ENCODE measurements at places on chromosomes 7 and 10.

DNA sequence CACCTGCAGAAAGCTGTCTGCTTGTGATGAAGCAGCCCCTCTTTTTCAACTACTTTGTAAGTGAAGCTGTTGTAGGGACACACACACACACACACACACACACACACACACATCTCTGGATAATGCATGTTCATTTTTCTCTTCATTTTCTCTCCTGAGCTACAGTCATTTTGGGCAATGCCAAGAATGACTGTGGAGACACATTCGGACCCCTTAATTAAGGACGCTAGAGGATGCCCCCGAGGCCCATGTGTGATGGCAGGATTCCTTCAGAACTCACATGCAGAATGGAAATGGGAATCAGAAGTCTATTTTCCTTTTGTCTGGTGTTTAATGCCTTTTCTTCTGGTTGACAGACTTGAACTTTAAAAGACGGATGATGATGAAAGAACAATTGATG, 56.6 kb downstream of the CLRN3 start:
- no peak for DNase-seq

GRCh38 chr7:29879609-29880008, 73.3 kb downstream of the WIPF3 start:
- peak; percentile 60 for DNase-seq

DNA sequence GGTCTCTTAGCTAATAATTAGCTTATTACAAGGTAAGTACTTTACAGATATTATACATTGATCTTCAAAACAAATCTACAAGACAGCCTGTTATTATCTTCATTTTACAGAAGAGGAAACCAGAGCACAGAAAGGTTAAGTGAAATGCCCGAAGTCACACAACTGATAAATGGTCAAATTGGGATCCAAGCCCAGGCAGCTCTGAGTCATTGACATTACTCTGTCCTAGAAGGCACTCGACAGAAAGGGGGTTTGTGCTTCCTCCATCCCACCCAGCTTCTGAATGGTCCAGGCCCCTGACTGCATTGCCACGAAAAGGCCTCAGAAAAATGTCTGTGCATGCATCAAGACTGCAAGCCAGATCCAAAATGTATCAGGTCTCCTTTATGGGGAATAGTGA, 81.3 kb upstream of the ZNF438 start:
- no peak for DNase-seq

DNA sequence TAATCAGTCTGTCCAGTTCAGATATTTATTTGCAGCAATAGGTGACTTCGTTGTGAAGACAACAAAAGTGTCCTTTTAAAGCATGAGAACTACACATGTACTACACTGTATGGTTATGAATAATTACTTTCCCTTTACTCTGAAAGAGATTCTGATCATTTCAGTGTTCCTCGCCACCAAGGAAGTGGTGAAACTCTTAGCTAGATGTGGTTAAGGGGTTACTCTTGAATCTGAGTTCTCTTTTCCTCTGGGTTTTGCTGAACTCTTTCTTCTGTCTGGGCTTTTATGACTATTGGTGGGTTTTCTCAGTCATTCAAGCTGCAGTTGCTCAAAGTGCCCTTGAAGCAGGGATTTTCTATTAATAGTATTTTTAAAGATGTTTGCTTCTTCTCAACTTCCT, 127.9 kb upstream of the SEM1 start:
- no peak for DNase-seq

DNA sequence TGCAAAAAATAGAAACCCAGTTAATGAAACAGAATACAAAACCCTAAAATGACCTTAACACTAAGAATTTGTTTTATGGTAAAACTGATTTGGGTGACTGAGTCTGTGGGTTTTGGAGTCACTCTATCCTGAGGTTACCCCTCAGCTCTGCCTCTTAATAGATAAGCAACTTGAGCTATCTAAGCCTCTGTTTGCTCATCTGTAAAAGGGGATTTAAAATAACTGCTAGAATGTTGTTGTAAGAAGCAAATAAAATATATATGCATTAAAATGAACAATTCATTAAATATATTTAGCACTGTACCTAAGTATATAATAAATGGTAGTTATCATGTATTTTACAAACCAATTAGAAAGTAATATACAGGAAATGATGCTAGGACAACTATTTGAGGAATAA, 115.4 kb downstream of the CABCOCO1 start:
- DNase-seq: no peak

GRCh38 chr7:127486654-127487053, 94.1 kb upstream of the ZNF800 start:
- no peak for DNase-seq

DNA sequence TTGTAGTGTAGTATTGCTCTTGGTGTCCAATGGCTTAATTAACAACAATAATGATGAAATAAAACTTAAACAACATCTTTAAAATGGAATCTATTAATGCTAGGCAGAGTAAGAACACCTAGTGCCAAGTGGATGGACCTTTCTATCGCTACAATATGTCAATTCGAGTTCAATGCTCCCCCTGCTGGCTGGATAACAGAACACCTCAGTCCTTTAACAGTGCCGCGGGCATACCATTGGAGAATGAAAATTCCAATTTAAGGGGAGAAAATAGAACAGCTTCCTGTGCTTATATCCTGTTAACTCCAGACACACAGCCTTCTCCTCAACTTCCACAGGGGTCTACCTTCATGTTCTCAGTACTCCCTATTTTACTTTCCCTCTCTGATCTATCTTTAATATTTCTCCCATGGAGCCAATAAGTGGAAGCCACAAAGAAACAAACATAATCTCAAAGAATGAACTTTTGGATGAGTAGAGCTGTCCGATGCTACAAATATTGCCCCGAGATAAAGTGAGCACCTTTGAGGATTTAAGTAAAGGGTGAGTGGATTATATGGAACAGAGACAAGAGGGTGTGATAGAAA, 41.4 kb downstream of the COL1A2 start:
- DNase-seq: peak; percentile 70

GRCh38 chr7:24713850-24714675, 43.2 kb downstream of the GSDME start:
- no peak for DNase-seq

Measured in GM03348 (cell line).